ENCODE measurements at places on chromosomes 2 and 18. TPM values are rescaled to one million over a fixed set of nuclear protein-coding genes. Genes with fewer than 3 reads are reported as not detected.

GAREM2 gene
- 6.7 TPM for polyA plus RNA-seq

C2orf49 gene
- polyA plus RNA-seq = 27.4 TPM

CHN1 gene
- polyA plus RNA-seq = 28.8 TPM

UGT1A5 gene
- polyA plus RNA-seq = not detected

GRHL1 gene
- 5.7 TPM for polyA plus RNA-seq

RPL37A gene
- 1,875 TPM for polyA plus RNA-seq

LYPD1 gene
- polyA plus RNA-seq = 77.7 TPM

TBR1 gene
- not detected for polyA plus RNA-seq

DSEL gene
- polyA plus RNA-seq = 22.5 TPM

LIMS4 gene
- 1.1 TPM for polyA plus RNA-seq

PRSS56 gene
- polyA plus RNA-seq = not detected
